CD4-positive, alpha-beta T cell (primary cell): ENCODE measurements at places on chromosomes 12 and 14.

DNA sequence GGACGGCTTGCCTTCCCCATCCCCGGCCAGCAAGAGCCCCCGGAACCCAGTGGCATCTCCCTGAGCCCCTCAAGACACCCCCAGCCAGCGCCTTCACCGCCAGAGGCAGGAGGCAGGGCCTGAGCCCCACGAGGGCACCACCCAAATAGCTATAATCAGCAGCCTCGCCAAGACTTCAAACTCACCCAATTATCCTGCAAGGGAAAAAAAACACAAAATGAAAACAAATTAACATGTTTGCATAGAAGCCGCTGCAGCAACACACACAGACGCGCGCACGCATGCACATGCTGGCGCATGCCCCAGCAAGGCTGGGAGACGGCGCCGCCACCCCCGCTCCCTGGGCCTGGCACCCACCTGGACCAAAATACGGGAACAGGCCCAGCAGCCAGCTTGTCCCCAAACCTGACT is 15.8 kb downstream of the FAM222A start:
- DNase-seq = no peak
- H3K27me3 ChIP-seq = peaks cover 3% of the 10 kb centered on the region
- H3K36me3 ChIP-seq = no peaks in the 10 kb centered on the region
- no peaks in the 10 kb centered on the region for H3K4me1 ChIP-seq

DNA sequence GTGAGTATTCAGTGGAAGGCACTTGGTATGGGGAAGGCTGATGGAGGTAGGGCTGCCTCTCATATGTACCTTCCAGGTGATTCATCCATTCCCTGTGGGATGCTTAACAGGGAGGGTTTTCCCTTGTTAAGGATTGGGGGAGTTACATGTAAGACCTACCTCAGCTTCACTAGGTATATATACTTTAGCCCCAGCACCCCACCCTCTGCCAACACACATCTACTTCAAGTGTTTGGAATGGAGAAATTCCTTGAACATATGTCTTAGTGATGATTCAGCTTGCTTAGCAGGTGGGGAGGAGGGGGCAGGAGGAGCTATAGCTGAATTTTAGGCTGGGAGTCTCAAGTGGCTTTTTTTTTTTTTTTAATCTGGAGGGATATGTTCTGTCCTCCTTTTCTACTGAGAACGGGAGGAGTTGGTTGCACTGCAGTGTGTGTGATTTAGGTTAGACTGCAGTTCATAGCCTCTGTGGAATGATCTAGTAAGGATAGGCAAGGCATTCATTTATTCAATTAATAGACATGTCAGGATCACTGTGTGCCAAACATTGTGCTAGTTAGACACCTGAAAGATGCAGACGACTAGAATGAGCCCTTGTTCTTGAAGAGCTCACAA is 1.7 kb downstream of the PIP4K2C start:
- no peak for DNase-seq
- H3K27ac ChIP-seq = no peak overlapping the region
- peaks cover 42% of the 10 kb centered on the region for H3K36me3 ChIP-seq
- no peak overlapping the region for H3K4me3 ChIP-seq
- no peaks in the 10 kb centered on the region for H3K27me3 ChIP-seq

- H3K36me3 ChIP-seq = no peaks in the 10 kb centered on the region
- no peaks in the 10 kb centered on the region for H3K27me3 ChIP-seq
- no peak for DNase-seq
Measured at GRCh38 chr12:66049538-66050282, 80.8 kb downstream of the LLPH start.

- no peak overlapping the region for H3K27ac ChIP-seq
- H3K36me3 ChIP-seq = no peaks in the 10 kb centered on the region
- no peaks in the 10 kb centered on the region for H3K27me3 ChIP-seq
- H3K4me3 ChIP-seq = no peak overlapping the region
- H3K4me1 ChIP-seq = no peaks in the 10 kb centered on the region
Measured at GRCh38 chr14:104331871-104332605, 193.7 kb downstream of the KIF26A start.

- DNase-seq = no peak
- H3K27me3 ChIP-seq = no peaks in the 10 kb centered on the region
- H3K36me3 ChIP-seq = no peaks in the 10 kb centered on the region
- no peaks in the 10 kb centered on the region for H3K4me1 ChIP-seq
Measured at GRCh38 chr12:68109001-68109400, 50.5 kb downstream of the IFNG start.

GRCh38 chr12:96285158-96285557 is 91.0 kb downstream of the ELK3 start:
- no peak overlapping the region for H3K27ac ChIP-seq
- H3K4me1 ChIP-seq = no peaks in the 10 kb centered on the region
- DNase-seq = no peak
- no peaks in the 10 kb centered on the region for H3K27me3 ChIP-seq
- peaks cover 87% of the 10 kb centered on the region for H3K36me3 ChIP-seq
- no peak overlapping the region for H3K4me3 ChIP-seq
